ENCODE measurements at places on chromosomes 7 and 10.

DNA sequence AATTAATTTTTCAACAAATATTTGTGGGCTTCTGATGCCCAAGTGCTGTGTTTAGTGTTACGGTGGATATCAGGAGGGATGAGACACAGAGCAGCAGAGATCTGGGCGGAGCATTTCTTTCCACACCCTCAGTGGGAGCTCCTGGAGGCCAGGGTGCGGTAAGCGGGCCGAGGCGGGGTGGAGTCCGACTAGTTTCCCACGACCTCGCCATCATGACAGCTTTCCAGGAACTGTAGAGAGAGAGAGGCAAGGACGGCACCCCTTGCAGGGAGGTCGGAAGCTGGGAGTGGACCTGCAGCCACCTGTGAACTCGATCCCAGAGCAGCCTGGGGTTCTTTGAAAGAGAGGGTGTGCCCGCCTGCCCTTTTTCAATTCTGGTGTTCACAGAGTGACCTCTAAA, 128.2 kb downstream of the ACTR3B start:
- DNase-seq = no peak

DNA sequence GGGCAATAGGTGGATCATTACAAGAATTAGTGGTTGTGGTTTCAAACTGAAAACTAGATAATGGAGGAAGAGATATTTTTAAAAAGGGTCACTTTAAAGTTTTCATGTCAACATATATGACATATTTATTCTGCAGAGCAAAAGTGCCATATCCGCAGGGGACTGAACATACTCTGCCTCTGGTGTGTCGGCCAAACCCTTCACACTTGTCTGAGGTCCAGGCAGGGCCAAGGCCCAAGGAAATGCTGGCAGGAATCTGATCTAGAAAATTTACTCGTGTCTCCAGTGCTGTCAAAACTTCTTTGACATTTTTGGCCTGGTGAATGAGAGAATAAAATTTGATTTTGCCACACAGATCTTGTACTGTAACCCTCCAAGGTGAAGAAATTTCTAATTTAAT, 562.3 kb downstream of the CCSER2 start:
- DNase-seq = no peak

- no peak for DNase-seq
These were observed 165.1 kb downstream of the AHR start for GRCh38 chr7:17463511-17464085.

DNA sequence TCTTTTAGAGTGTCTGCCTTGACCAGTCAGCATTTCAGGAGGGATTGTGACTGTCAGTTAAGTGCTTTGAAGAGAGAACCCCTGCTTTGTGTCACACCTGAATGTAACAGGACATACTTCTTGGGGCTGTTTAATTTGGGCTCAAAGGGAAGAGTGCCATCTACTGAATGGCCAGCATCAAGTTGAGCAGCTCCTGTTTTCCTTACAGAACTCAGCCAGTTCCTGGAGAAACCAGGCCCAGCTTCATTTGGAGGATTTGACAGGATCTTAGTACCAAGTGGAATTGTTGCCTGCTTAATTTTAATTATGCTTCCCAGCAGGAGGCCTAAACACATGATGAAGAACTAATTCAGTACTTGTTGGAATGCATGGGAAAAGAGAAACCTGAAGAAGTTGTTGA, 8.3 kb downstream of the ADD3 start:
- no peak for DNase-seq

DNA sequence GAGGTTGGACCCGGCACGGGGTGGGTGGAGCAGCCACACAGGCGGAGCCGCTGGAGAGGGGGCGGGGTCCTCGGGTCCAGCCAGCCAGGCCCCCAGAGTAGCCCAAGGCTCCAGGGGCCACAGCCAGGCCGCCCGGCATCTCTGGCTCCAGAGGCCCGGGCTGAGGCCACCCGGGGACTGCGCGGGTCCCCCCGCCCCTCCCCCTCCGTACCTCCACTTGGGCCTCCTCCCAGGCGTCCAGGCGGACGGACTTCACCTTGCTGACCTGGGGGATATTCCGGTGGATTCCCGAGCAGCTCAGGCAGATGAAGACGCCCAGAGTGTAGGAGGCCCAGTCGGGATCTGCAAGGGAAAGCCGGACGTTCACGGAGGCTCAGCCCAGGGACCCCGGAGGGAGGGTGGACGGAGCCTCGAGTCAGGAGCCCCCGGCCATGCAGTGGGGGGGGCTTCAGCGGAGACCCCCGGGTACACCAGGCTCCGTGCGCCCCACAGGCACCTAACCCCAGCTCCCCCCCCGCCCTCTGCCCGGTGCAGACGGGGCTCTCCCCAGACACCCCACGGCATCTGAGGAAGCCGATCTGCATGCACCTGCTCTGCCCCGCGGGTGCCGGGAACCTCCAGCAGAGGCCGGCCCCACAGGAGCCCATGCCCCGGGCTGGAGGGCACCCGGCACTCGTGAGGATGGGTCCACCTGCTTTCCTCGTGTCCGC, 19.2 kb downstream of the ADAP1 start:
- no peak for DNase-seq

GRCh38 chr10:88999625-89000024, 9.0 kb downstream of the FAS start:
- no peak for DNase-seq

- DNase-seq = no peak
These were observed 122.0 kb downstream of the MARCHF5 start for GRCh38 chr10:92413011-92413410.

GRCh38 chr10:78851647-78852046, 217.1 kb upstream of the ZMIZ1 start:
- no peak for DNase-seq

DNA sequence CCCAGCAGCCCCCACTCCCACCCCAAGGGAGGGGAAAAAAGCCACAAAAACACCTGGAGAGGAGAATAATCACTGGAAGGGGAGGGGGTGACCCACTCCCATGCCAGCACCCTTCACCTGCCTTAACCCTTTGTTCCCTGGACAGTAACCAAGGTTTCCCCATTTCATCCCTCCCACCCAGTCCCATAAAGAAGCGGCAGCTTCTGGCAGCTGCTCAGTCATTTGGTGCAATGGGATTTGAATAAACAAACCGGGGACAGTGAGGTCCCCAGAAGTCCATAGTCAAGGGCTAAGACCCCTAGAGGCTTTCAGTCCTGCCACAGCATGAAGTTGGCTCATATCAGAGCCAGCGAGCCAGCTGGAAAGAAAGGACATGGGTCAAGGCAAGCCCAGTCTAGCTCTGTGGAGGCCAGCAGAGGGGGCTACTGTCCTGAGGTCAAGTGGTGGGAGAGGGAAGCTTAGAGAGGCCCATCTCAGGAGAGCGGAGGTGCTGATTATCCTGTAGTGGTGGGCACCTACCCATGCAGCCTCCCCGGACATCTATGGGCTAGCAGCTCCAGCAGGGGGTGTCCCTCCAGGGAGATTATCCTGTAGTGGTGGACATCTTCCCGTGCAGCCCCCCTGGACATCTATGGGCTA, 58.9 kb upstream of the LBX1 start:
- DNase-seq = no peak

DNA sequence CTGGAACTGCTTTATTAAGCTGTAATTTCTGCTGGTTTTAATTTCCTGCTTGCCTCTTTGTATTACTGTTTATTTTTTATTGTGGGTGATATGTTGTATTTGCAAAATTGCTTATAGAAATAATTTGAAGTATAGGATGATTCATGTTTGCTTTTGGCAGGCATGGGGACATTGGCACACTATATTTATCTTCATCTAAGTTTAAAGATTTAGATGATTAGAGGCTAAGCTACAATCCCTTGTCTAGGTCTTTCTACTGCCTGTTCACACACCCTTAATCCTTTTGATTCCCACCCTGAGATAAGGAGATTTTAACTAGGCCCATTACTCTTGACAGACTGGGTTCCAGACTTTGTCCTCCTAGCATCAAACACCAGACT, 182.8 kb upstream of the KAT6B start:
- DNase-seq = no peak

DNA sequence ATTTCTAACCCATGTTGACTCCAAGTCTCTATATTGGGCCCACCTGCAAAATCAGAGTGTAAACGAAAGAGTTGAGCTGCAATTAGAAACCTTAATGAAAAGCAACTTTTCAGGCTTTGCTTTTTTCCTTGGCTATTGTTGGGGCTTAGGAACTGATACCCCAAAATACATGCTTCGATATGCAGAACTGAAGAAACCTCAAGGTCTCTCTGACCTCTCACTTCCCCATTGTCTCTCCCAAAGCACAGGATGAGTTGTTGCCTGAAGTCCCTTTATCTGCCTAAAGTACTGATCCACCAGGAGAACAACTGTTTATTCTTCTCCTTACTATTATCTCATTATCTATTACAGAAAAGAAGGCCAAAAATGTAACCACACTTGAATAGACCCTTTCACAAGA, 666.0 kb upstream of the LRRTM3 start:
- no peak for DNase-seq

- DNase-seq = no peak
These were observed 4.0 kb downstream of the PNLIPRP3 start for GRCh38 chr10:116431598-116431997.

DNA sequence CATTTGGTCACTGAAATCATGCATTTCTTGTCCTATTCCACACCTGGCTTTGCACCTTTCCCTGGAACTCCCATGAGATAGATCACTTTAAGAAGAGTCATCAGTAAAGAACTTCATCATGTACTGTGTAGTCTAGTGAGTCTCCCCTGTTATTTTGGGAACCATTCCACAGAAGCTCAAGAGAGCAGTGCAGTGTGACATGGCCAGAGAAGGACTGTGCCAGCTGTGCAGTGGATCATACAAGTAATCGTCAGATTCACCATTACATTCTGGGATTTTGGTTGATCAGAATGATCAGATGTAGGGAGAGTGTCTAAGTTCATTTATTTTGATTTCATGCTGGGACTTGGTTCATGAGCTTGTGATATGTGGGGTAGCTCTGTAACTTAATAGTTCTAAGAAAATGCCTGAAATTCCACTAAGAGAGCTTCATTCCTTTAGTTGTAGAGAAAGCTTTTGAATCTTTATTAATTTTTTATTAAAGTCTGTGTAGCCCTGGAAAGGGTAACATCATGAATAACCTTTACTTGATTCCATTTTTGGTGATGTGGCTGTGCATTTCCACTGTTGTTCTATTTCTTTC, 166.8 kb downstream of the SUGCT start:
- DNase-seq = no peak

DNA sequence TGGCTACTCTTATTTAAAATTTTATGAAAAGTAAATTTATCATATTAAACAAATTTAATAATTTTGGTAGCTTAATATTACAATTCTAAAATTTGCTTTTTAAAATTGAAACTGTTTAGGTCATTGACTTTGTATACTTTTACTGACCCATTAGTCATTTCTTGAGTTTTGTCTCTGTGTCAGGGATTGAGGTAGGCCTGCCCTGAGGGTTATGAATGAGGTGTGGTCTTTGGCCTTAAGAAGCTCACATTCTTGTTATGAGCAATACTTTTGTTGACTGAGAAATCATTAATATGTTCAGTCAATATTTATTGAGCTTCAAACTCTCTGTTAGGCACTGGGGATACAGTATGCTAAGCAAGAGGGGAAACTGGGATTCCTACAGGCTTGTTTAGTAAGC, 47.0 kb upstream of the RPA3 start:
- no peak for DNase-seq

DNA sequence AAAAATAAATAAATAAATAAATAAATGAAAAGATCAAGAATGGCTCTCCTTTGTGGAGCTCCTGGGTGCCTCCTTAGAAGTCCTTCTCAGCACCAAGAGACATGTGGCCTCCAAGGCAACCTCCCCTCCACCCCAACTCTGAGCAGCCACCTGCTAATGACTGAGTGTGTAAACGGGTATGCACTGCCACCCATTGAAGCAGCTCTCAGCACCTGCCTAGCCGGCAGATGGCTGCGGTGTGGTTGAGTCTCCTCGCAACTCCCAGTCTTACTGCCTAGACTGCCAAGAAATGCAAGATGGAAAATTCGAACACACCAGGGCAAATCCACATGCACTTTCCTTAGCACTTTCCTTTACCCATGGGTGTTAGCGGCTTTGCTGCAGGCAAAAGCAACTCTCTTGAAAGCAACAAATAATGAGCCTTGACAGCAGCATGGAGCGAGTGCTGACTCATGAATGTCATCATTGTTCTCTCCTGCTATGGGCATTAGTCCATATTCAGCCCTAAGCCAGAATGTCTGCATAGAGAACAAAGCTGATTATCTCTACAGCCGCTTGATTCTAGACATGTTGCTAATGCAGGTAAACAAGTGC, 913.9 kb upstream of the AUTS2 start:
- no peak for DNase-seq

- DNase-seq = no peak
These were observed 74.2 kb downstream of the JAZF1 start for GRCh38 chr7:28106321-28106829.

DNA sequence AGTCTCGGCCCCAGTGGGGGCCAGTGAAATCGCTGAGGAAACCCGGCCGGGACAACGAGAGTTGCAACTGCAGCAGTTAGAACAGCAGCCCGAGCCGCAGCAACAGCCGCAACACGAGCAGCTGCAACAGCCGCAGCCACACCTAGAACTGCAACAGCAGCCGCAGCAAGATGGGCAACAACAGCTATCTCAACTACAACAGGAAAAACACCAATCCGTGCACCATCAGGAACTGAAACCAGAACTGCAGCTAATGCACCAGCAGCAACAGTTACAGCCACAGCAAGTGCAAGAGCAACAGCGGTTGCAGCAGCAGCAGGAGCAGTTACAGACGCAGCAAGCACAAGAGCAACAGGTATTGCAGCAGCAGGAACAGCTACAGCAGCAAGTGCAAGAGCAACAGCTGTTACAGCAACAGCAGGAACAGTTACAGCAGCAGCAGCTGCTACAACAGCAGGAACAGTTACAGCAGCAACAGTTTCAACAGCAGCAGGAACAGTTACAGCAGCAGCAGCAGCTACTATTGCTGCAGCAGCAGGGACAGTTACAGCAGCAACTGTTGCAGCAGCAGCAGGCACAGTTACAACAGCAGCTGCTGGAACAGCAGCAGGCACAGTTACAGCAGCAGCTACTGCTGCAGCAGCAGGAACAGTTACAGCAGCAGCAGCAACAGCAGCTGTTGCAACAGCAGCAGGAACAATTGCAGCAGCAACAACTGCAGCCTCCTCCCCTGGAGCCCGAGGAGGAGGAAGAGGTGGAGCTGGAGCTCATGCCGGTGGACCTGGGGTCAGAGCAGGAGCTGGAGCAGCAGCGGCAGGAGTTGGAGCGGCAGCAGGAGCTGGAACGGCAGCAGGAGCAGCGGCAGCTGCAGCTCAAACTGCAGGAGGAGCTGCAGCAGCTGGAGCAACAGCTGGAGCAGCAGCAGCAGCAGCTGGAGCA, 6.1 kb downstream of the ZNF853 start:
- DNase-seq = no peak

DNA sequence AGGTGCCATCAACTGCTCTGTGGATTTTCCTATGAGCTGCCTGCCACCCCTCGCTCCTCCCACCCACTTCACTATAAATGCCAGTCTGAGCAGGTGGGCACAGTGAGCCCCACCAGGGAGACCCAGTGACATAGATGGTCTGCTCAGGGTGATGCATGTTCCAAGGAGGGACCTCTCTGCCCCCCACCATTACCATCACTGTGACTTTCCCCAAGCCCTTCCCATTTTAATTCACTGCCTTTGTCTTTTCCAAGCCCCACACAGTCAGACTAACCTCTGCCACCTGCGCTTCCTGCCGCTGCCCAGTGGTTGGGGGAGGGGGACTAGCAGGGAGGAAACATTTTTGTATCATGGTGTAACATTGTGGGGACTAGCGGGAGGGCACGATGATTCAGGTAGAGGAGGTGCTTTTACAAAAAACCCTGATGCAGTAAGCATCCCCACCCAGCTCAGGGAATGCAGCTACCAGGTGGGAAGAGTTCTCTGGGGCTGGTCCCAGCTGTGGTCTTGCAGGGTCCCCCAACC, 24.6 kb downstream of the PRSS2 start:
- no peak for DNase-seq

- DNase-seq = no peak
These were observed 178.0 kb upstream of the FRMD4A start for GRCh38 chr10:14508725-14509124.

All from stimulated activated CD4-positive, alpha-beta T cell treated with anti-CD3 and anti-CD28 coated beads, Interleukin-1b, Interleukin-23, amount 100 ng/mL, for 1 hour (primary cell).